Activated CD4-positive, alpha-beta memory T cell treated with anti-CD3 and anti-CD28 coated beads for 36 hours (primary cell): ENCODE measurements at places on chromosomes 1 and 21.

DNA sequence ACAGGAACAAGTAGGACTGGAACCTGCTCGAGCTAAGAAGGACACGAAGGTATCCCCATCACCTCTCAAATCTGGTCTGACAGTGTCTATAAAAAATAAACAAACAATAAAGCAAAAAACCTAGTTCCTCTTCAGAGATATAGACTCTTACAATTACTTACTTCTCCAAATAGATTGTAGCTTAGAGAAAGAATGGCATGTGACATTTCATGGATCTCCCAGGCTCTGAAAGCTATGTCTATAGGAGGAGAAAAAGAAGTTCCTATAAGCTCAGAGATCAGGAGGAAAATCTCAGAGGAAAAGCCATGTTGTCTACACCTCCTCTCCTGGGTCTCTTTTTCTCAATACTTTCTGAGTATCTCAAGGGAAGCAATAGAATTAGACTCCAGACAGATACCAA is 12.3 kb upstream of the OR10J5 start:
- DNase-seq, result no peak

GRCh38 chr1:119366424-119366823 is 2.2 kb upstream of the HAO2 start:
- no peak for DNase-seq

- no peak for DNase-seq
These were observed 2.1 kb downstream of the BACH1 start for GRCh38 chr21:29300807-29301138.

- no peak for DNase-seq
These were observed 123.2 kb downstream of the DPYD start for GRCh38 chr1:97797403-97798183.

GRCh38 chr1:243236604-243237252 is 18.4 kb downstream of the CEP170 start:
- no peak for DNase-seq
